NCI-H2227 treated with DMSO at 0.1 percent for 48 hours (cell line): ENCODE measurements at places on chromosomes 11 and 22.

DNA sequence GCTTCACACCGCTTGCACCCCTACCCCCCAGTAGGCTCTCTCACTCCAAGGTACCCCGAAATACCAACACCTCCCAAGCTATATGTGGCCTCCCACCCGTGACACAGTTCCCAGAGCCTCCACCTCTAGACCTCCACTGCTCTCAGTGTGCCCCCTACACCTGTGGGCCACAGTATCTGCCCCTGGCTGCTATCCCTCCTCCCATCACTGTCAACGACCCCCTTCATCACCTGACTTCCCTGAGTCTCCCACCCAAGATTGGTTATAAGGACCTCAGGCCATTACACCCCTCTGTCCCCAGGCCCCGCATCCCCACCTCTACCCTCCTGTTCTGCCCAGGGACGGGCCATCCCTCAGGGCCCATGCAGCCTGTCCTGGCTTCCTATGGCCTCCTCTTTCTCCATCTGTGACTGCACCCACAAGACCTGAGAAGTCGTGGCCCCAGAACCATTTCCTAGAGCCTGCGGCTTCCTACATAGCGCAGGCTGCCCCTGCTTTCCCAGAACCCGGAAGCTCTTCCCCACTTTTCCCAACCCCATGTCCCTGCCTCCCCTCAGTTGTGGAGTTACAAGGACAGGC lies 734 bp downstream of the ACR start:
- DNase-seq = no peak

GRCh38 chr22:43099095-43099494 lies 9.9 kb upstream of the TTLL1 start:
- no peak for DNase-seq

DNA sequence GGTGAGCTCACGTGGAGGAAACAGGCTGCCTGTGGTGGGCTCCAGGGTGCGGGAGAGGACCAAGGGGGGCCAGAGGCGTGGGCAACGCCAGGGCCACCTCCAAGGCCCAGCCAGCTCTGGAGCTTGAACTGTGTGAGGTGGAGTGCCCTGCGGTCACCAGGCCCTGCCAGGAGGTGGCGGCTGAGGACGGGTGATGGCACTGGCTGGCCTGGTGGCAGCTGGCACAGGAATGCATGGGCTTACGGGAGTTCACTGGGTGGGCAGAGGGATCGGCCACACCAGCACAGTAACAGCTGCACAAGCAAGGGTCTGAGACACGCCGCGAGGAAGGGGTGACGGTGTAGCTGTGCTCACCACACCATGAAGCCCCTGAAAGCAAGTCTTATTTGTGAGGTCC lies 15.8 kb downstream of the TOLLIP start:
- DNase-seq = no peak

GRCh38 chr11:2303627-2304505 lies 2.1 kb downstream of the TSPAN32 start:
- DNase-seq = no peak

GRCh38 chr11:96235751-96236150 lies 107.2 kb downstream of the MAML2 start:
- no peak for DNase-seq

- no peak for DNase-seq
Observed at GRCh38 chr11:95788921-95789505, 569 bp downstream of the FAM76B start.
